Kidney (tissue), 22 donors: ENCODE measurements at places on chromosomes 5 and 9. TPM values are rescaled to one million over a fixed set of nuclear protein-coding genes. Genes with fewer than 3 reads are reported as not detected.
A peak's percentile ranks its signal among the peaks of the same experiment; 100 is the strongest.

The MORN5 gene
- 5.6 TPM for polyA plus RNA-seq

The GRXCR2 gene
- not detected for polyA plus RNA-seq

The LCN10 gene
- 3.9 TPM for polyA plus RNA-seq

DNA sequence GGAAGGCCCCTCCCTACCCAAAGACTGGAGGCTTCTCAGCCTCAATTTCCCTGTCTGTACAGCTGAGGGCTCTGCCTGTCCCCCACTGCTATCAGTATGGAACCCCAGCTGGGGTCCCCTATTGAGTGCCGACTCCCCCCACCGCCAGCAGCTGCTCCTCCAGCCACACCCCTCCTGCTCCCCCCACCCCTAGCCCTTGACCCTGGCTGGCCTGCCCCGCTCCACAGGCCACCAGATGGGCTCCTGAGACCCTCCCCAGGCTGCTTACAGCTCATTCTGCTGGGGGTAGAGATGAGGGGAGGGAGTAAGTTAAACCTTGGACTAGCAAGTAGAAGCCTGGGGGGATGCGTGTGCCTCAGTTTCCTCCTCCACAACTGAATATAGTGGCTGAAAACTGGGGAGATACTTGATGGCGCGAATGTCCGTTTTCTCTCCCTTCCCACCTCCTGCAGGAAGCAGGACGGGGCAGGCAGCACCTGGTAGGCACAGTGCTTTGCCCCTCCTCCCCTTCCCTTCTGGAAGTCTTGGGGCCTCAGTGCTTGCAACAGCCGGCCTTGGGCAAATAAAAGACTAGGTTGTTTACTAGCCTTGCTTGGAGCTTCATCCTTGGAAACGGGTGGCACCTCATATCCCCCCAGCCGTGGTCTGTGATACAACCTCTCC is 19.1 kb downstream of the URM1 start:
- DNase-seq: no peak

- no peak for DNase-seq
Observed at GRCh38 chr9:77974434-77974833, 57.2 kb downstream of the GNAQ start.

DNA sequence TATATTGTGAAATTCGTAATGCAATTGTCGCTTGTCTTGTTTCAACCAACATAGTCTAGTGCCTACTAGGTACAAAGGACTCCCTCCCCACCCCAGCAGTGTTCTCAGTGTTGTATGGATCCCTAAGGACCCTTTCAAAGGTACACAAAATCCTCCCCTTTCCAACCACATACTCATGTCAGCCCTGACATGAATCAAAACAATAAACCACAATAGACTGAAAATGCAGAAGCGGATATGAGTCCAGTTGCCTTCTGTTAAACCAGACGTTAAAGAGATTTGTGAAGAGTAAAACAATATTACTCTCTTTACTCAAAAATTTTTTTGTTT is 82.4 kb upstream of the IFNK start:
- DNase-seq: no peak

GRCh38 chr5:43840424-43841125 is 237.6 kb downstream of the NNT start:
- peak; percentile 10 for DNase-seq

- DNase-seq: no peak
Observed at GRCh38 chr9:89462817-89463683, 34.9 kb downstream of the SEMA4D start.
